ENCODE measurements at places on chromosomes 5 and 9. TPM values are rescaled to one million over a fixed set of nuclear protein-coding genes. Genes with fewer than 3 reads are reported as not detected.
A peak's percentile ranks its signal among the peaks of the same experiment; 100 is the strongest.

DNA sequence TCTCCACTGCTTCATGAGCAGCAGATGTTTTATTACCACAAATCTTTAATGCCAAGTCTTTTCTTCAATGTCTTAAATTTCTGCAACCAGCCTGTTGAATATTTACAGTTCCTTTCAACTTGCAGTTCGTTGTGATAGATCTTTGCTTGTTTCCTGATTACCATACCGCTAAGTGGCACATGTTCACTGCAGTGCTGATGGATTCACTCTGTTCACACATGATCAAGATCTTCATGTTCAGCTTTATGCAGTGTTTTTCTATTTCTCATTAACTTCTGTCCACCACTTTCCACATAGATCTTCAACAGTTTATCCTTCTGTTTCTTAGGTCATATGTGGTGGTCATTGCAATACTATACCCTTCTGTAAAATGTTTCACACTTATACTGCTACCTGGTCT lies 280.6 kb downstream of the EPB41L4A start:
- DNase-seq = no peak

- no peak for DNase-seq
These were observed 22.8 kb downstream of the TMEM161B start for GRCh38 chr5:88245893-88246244.

DNA sequence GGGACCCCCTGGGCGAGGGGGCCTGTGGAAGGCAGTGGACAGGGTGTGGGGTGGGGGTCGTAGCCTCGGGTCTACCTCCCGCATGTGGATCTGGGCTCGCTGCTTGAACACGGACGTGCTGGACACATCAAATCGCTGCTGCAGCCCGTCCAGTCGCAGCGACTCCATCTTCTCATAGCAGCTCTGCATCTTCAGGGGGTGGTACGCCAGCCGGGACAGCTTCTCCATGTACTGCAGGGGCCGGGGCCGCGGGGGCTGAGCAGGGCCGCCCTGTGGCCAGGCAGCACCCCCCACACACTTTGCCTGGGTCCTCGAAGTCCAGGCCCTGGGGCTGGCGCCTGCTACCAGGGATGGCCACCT lies 57.6 kb downstream of the LRSAM1 start:
- no peak for DNase-seq

DNA sequence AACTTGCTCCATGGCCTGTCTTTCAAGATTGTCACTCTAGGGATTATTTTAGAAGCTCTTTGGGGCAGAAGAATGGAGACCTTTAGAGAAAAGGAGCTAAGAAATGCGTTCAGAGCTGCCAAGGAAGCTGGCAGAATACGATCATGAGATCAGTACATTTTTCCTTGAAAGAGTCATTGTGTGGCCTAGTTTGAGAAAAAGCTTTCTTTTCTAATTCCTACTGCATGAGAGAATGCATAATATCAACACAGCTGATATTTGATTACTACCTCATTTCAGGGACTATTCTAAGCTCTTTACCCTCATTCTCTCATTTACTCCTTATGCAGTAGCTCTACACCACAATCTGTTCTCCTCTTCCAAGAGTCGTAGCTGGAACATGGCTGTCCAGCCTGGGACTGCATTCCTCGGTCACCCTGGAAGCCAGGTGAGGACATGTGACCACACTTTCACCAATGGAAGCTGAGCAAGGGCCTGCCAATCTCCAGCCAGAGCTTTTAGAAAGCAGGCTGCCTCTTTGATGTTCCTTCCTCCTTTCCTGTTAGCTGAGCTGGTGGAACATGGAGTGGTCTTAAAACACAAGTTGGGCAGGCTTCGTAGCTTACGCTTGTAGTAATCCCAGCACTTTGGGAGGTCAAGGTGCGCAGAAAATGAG lies 99.3 kb upstream of the LHFPL2 start:
- DNase-seq = no peak

DNA sequence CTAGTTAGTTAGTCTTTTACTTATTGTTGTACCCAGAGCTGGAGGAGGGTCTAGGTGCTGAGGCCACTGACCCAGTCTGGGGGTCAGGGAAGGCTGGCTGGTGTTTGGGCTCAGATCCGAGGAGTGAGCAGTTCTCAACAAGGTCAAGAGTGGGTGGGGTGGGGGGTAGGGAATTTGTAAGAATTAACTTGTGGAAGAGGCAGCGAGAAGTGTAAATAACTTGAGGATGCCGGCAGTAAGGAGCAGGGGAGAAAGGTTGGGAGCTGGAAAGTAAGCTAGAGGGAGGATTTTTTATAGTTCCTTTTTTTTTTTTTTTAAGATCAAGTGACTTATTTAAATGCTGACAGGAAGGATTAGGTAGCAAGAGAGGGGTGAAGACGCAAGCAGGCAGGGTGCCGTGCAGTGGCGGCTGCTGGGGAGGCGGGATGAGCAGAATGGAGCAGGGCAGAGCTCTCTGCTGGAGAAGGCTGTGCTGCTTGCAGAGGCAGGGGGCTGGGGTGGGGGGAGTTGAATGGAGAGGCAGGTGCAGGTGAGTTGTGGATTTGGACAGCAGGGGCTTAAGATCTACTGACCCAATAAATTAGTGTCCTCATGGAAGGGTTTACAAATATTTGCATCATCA lies 35.3 kb upstream of the SMIM32 start:
- no peak for DNase-seq

- DNase-seq = no peak
These were observed 64.2 kb upstream of the IRX1 start for GRCh38 chr5:3531320-3531986.

- peak; percentile 73 for DNase-seq
These were observed 16.2 kb downstream of the TRIM7 start for GRCh38 chr5:181188700-181189362.

- no peak for DNase-seq
These were observed 890.0 kb upstream of the NUDT12 start for GRCh38 chr5:104452550-104452949.

DNA sequence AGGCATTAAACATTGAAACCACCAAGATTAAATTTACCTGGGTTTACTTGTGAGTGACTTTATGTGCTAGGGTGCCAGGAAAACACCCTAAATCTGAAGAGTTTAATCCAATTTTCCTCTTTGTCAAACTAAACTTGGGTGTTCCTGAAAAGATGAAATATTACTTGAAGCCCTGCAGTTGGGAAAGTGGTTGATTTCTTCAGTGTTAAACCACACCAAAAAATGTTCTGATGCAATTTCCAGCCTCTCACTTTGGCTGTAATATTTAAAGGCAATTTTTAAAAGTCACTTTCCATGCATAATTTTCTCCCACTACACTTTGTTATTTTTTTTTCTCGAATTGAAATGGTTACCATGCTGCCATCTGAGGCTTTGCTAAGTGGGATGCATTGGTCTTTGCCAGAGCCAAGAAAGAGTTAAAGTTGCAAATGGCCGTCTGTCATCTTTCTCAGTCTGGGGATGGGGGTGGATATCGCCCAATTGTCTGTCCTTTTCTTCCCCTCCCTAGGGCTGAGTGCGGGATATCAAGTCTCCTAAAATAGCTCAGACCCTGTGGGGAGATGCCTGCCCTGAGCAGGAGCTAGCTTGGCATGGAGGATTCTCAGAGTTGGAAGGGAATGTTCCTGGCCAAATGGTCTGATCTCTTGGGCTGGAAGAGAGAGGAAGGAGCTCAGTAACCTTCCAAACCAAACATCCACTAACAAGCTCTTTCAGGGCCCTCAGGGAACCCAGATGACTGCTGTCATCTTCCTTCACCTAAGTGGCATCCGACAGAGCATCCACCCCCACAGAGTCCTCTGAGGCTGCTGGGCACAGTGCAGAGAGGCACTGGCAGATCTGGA lies 13.6 kb upstream of the SHB start:
- peak; percentile 13 for DNase-seq

DNA sequence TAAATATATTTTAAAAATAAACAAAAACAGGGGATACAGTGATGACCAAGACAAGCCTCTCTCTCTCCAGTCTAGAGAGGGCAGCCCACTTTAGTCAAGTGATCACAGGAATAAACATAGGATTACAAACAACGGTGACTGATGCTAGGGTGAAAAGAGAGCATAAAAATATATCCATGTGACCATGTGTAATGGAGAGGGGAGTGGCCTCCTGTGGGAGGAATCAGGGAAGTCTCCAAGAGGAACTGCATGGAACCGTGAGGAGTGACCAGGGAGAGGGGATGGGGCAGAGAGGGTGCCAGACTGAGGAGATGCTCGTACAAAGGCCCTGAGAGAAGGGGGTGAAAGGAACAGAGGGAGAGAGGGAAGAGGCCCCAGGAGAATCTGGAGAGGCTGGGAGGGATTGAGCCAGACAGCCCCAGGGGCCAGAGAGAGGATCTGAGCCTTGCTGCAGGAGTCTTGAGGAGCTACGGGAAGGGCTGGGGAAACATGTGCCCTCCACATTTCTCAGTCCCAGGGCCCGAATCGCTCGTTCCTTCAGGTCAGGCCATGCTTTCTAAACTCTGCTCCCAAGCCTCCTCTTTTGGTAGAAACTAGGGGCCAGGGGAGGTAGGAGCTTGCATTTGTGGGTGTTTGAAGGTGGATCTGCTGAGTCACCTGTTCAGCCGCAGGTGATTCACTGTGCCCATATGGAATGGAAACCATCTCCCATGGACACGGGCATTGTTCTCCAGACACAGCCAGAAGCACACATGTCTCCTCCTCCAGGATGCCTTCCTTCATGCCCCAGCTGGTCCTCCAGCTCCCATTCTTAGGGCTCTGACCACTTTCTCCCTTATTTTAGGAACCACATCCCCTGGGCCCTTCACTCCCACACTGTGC lies 63.8 kb downstream of the PAX5 start:
- no peak for DNase-seq

GRCh38 chr5:39080597-39081204 lies 6.5 kb upstream of the RICTOR start:
- DNase-seq = peak; percentile 74

- DNase-seq = peak; percentile 43
These were observed 52.0 kb upstream of the KCNIP1 start for GRCh38 chr5:170451747-170452365.

DNA sequence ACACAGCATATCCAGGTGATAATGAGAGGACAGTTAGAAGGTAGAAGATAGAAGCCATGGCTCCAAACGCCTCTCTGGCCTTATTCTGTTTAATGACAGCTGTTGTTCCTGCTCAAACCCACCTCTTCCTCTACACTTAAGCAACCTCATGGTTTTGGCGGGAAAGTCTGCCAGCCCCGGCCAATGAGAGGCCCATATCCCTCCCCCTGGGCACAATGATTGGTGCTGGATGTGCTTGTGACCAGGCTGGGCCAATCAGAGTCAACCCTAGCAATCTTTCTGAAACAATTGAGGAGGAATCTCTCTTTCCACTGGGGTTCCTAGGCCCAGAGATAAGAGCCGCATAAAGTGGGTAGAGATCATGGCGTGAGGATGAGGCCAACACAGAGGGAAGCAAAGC lies 4.8 kb upstream of the GFI1B start:
- DNase-seq = no peak

DNA sequence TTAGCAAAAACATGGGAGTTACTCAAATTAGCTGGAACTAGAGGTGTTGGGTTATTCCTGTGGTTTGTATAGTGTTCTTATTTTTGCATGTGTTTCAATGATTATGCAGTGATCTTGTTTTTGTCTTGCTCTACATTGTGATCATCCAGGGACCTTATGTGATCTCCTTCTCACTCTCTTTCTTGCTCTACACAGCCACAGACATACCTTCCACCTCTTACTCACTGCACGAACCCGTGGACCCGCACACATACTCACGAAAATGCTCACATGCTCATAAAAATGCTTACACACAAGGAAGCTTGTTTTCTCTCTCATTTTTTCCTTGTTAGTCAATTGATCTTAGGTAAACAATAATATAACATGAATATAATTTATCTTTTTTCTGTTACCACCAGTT lies 187.1 kb downstream of the KDM4C start:
- no peak for DNase-seq

DNA sequence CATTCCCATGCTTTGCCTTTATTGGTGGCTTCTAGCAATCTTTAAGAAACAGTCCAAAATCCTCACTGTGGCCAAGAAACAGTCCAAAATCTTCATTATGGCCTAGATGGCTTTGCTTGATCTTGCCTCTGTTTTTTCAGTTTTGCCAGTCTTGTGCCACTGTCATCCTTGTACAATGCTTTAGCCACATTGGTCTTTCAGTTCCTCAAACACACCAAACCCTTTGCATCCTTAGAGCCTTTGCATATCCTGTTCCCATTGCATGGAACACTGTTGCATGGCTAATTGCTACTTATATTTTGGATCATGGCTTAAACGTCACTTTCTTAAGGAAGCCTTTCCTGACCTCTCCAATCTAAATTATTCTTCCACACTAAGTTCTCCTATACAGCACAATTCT lies 22.1 kb downstream of the MRRF start:
- DNase-seq = no peak

GRCh38 chr5:109455598-109456096 lies 45.9 kb upstream of the PJA2 start:
- DNase-seq = peak; percentile 37

DNA sequence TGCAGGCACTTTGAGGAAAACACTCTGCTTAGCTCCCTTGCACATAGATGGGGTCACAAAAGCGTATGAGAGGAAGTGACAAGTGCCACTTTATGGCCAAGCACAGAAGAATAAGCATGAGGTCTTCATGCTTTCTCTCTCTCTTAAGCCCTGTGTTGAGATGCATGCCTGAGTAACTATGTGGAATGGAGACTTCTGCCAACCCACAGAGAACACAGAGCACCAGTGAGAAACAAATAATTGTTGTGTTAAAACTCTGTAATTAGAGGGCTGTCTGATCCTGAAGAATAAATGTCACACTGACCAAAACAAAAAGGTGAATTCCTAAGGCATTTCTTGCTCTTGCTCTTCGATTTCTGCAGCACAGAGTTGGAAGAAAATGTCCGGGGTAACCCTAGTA lies 488.5 kb downstream of the CTNND2 start:
- DNase-seq = no peak

Gene NAIF1
- polyA plus RNA-seq = 10.8 TPM

Gene HIGD2A
- 492 TPM for polyA plus RNA-seq

Gene MZB1
- 7.7 TPM for polyA plus RNA-seq

Gene PHF24
- polyA plus RNA-seq = 0.13 TPM

Gene CCL28
- 1.7 TPM for polyA plus RNA-seq

Gene TNC
- 1.9 TPM for polyA plus RNA-seq

Gene POU5F2
- 0.07 TPM for polyA plus RNA-seq

Gene TAF11L5
- not detected for polyA plus RNA-seq

Gene IL3
- not detected for polyA plus RNA-seq

Gene HAND1
- 2.4 TPM for polyA plus RNA-seq

Gene FAM163B
- polyA plus RNA-seq = 2.8 TPM

Gene PLPP7
- 13.2 TPM for polyA plus RNA-seq

Gene GARIN3
- polyA plus RNA-seq = not detected

Gene FRRS1L
- 2.9 TPM for polyA plus RNA-seq

Gene ARL14EPL
- polyA plus RNA-seq = not detected

Gene KIAA0825
- 1.9 TPM for polyA plus RNA-seq
